ENCODE measurements at places on chromosomes 6 and 20.

DNA sequence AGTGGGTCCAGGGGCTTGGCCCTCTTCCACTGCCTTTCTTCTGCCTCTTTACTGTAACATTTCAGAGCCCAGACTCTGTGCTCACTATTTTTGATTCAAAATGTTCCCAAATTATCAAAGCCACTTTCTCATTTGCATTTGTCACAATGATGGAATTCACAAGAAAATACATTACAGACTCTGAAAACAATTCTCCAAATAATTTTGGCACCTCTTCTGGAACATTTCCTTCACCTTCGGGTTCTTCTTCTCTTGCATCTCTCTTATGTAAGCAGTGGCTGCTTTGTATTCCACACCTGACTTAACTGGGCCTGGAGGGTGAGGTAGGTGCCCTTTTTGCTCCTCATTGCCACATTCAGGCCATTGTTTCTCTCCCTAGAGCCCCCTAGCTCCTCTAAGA, 30.0 kb downstream of the ZNF184 start:
- DNase-seq = no peak

DNA sequence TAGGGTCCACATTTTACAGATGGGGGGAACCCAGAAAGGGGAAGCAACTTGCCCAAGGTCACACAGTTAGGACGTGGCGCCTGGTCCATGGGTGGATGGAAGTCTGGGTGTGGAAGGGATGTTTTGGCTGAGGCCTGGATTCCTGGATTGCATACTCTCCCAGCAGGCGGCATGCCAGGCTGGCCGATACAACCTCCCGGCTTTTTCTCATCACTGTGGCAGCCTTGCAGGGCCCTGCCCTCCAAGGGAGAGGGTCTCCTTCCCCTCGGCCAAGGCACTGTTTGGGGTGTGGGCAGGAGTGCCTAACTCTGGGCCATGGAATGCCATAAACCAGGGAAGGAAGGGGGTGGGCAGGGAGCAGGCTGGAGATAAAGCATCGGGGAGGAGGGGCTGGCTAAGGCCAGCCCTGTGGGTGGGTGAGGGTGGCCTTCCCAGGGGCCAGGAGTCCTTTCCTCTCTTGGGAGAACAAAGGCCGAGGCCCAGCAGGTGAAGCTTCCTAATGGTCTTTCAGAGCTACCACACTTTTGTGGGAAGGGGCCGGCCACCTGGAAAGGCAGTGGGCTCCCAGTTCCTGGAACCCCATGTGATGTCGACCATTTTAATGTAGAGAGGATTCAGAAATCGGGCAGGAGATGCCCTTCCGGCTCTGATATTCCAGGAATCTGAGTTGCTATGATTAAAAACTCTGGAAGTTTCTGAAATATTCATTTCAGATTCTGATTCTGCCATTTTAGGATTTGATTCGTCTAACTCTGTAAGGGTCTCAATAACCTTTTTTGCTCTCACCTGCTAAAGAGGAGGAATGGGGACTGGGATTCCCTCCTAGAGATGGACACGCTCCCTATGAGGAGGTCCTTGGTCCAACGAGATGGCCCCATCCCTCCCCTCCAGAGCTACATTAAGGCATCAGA, 4.2 kb downstream of the FOXS1 start:
- DNase-seq = no peak

GRCh38 chr6:37783856-37784584, 35.5 kb upstream of the ZFAND3 start:
- no peak for DNase-seq

GRCh38 chr6:160513836-160514235, 150.2 kb downstream of the LPA start:
- DNase-seq = no peak

- DNase-seq = no peak
Observed at GRCh38 chr6:169386411-169387057, 132.9 kb upstream of the THBS2 start.

DNA sequence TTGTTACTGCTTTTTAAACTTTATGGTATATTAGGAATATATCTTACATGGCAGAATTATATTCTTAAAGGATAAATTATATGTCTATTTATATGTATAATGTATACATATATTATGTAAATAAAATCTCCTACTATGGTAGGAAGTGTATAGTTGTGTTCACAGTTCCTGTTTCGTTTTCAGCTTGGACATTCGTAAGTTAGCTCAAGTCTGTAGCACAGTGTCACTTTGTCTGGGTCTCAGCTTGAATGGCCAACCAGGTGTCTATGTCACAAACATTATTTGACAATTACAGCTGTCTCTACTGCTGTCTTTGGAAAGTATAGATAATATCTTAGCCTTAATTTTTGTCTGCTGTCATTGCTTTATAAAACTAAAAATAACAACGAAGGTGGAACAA, 303.9 kb downstream of the CDKAL1 start:
- DNase-seq = no peak

DNA sequence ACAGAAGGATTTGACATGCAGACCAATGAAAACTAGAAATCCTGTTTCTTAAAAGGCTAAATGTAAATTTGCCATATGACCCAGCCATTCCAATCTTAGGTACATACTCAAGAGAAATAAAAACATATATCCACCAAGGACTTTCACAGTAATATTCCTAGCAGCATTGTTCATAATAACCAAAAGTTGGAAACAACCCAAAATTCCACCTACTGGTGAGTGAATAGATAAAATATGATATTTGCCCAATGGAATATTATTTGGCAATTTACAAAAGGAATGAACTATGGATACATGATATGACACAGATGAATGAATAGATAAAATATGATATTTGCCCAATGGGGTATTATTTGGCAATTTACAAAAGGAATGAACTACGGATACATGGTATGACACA, 22.7 kb downstream of the MTCL3 start:
- DNase-seq = no peak

- DNase-seq = peak; percentile 91
Observed at GRCh38 chr20:8394308-8394945, 262.4 kb downstream of the PLCB1 start.

DNA sequence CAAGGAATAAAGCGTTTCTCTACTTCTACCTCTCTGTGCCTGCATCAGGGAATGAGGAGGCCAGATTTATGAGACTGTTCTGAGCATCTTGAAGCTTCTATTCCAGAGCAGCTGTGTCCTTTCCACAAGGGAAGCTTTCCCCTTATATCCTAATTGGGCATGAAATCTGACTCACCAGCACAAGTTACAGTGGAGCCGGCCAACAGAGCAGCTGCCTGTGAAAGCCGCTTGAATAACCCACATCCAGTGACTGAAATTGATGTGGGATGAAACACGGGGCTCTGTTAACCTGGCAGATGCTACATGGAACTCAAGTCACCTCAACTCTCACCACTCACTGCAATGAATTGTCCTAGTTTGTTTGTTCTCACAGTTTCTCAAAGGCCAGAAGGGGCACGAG, 400.3 kb downstream of the TFAP2A start:
- DNase-seq = no peak

DNA sequence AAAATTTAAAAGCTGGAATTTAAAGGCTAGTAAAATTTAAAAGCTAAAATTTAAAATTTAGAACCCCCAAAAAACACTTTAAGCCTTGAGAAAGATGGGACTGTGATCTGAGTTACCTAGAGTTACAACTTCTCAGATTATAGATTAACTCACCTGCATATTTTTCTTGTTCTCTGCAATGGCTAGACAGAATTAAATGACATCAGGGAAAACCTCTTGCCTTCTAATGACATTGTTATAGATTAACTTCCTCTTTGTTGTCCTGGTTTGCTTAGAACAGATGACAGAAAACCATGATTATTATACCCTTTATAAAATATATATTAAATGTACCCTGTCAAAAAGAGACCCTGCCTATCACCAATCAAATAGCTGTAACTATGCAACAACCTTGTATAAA, 56.4 kb downstream of the TRDN start:
- DNase-seq = no peak

DNA sequence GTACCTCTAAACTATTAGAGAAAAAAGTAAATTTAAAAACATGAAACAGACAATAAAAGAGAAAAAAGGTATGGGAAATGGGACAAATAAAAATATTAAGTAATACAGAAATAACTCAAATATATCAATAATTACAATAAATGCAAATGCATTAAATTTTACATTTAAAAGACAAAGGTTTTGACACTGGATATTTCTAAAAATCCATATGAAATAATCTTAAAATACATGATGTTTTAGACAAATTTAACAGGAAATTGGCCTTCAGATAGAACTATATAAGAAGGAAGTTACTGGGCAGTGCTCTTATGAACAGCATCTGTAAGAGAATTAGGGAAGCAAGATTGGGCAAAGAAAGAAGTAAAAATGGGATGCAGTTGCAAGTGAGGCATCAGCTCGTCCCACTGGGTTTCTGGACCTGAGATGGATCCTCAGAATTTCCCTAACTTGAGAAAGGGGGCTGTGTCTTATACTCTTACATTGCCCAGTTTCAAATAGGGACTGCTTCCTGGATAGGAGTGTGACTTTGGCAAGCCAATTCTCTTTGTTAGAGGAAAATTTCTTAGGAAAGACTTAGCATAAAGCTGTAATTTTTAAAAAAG, 376.7 kb downstream of the SMOC2 start:
- DNase-seq = no peak

- DNase-seq = peak; percentile 64
Observed at GRCh38 chr6:119112812-119113530, 34.5 kb upstream of the FAM184A start.

DNA sequence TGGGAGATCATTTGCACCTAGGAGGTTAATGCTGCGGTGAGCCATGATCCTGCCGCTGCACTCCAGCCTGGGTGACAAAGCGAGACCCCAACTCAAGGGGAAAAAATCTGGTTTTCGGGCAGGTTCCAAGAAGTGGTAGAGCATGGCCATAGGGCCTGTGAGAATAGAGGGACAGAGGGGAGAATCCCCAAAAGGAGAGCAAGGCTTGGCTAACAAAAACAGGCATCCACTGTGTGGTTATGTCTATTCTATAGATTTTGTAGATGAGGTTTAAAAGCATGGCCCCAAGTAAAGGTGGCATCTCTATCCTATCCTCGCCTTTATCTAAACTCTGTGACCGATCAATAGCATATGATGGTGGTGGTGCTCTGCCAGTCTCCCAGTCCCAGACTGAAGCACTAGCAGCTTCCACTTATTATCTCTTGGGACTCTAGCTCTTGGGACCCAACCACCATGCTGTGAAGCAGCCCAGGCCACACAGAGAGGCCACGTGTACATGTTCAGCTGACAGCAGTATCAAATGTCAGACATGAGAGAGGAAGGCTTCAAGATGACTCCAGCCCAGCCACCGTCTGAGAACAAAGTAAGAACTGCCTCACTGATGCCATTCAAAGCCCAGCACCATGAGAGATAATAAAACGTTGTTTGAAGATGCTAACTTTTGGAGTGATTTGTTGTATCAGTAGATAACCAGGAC, 27.7 kb downstream of the EIF2S2 start:
- no peak for DNase-seq

DNA sequence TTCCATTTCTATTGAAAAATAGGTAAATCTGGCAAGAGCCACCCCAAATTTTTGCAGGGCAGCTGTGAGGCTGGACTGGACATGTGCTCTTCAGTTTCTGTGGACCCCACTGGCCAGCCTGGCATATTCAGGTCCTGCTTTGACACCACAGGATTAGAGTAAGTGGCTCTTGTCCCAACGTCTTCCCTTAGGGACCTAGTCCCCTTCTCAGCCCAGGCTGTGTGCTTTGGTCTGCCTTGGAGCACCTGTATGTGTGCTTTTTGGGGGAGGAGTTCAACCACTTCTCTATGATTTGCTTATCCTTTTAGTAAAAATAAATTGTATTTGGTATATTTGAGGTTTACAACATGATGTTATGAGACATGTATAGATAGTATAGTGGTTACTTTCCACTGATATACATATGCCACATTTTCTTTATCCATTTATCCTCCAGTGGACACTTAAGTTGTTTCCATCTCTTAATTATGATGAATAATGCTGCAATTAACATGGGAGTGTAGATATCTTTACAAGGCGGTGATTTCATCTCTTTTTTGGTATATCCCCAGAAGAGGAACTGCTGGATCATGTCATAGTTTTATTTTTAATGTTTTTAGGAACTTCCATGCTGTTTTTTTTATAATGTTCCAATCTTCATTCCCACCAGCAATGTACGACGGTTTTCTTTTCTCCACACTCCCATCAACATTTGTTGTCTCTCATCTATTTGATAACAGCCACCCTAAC, 167.8 kb upstream of the UST start:
- DNase-seq = no peak
